ENCODE measurements at places on chromosomes 2 and 18. TPM values are rescaled to one million over a fixed set of nuclear protein-coding genes. Genes with fewer than 3 reads are reported as not detected.

The VWC2L gene
- not detected for total RNA-seq

The PIEZO2 gene
- total RNA-seq: 2.6 TPM

The C2orf80 gene
- not detected for total RNA-seq

The TRIM43 gene
- total RNA-seq: not detected

The PMAIP1 gene
- 27.2 TPM for total RNA-seq

The EFHD1 gene
- not detected for total RNA-seq

The STARD6 gene
- not detected for total RNA-seq

The DYNAP gene
- total RNA-seq: not detected

The EFR3B gene
- 0.32 TPM for total RNA-seq

The MPPE1 gene
- total RNA-seq: 13.0 TPM

The PCARE gene
- total RNA-seq: not detected
